ENCODE measurements at places on chromosomes 12 and 14.

GRCh38 chr12:79765157-79765556, 74.4 kb upstream of the PAWR start:
- no peak for DNase-seq

DNA sequence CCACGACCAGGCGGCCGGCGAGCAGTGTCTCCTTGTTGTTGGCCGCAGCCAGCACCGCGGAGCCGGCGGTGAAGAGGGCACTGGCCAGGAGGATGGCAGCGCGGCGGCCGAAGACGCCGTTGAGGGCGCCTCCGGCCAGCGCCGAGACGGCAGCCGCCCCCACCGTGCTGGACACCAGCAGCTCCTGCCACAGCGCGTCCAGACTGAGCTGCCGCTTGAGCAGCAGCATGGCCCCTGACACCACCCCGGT, 691 bp downstream of the SLC2A13 start:
- DNase-seq: peak; percentile 12

DNA sequence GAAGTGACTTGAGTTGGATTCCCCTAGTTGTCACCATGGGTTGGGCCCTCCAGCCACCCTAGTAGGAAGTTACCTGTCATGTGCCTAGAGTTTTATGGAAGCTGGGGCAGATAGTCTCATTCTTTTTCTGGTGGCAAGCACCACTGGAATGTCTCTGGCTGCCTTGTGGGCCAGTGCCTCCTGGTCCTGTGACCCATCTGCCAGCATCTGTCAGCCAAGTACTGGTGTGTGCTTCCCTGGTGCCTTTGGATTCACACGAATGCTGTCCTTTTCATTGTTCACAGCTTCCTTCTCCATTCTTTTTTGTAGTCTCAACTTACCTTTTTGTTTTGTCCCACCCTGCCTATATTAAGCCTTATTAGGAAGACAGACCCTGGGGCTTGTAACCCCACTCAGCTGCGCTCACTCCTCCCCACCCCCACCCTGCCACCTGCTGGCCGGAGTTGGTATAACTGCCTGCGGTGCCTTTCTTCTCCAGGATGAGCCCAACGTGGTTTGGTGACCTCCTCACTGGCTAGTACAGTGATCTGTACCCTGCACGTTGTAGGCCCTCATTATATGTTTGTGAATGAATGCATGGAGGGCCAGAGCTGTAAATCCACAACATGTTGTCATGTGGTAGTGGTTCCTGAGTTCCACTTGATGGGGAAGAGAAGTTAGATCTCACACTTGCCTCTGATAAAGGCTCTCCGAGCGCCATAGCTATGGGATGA, 125.7 kb downstream of the TSPAN9 start:
- peak; percentile 57 for DNase-seq

DNA sequence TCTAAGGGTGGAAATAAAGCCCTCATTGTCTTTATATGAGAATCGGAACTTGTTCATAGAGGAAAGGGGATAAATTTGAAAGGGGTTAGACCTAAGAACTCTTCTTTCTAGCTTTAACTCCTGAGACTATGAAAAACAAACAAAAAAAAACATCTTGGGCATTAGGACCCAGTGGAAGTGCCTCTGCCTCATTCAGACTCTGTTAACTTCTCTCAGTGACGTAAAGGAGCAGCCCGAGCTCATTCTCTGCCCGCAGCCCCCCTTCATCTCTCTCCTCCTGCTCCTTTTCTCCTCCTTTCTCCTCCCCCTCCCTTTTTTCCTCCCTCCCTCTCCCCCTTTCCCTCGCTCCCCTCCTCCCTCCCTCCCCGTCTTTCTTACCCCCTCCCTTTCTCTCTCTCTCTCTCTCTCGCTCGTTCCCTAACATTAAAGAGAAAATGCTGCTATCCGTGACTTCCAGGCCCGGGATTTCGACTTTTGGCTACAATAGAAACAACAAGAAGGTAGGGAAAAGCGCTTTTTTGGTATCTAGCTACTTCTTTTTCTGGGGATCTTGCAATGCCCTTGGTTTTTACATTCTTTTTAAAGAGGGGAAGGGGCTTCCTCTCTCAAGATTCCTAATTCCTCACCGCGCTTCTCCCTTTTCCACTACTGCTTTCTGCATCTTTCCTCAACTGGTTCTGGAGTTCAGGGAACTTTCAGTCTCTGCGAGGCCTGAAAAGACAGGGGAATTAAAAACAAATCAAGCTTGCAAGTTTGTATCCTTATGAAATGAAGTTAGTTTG, at the start of gene RBMS2:
TSS of gene RBMS2 (plus strand) at position 231 of the 782 bp plus-strand sequence. CDS start at position 435, 204 bp downstream.
- no peak for DNase-seq

DNA sequence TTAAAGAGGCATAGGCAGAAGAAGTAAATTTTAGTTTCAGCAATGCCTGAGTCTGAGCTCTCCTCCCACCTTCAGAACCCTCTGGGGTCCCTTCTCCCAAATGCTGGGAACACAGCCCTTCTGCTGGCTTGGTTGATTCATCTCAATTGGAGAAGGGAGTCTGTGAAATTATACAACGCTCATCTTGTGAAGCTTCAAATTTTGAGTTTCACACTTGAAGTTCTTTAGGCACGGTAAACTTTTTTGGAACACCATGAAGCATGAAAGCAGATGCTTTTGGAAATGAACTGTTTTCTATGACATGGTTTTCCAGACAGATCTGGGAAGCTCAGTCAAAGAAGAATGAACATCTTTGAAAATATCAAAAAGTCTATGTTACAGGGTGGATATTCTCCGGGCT, 69.9 kb downstream of the TBK1 start:
- no peak for DNase-seq

DNA sequence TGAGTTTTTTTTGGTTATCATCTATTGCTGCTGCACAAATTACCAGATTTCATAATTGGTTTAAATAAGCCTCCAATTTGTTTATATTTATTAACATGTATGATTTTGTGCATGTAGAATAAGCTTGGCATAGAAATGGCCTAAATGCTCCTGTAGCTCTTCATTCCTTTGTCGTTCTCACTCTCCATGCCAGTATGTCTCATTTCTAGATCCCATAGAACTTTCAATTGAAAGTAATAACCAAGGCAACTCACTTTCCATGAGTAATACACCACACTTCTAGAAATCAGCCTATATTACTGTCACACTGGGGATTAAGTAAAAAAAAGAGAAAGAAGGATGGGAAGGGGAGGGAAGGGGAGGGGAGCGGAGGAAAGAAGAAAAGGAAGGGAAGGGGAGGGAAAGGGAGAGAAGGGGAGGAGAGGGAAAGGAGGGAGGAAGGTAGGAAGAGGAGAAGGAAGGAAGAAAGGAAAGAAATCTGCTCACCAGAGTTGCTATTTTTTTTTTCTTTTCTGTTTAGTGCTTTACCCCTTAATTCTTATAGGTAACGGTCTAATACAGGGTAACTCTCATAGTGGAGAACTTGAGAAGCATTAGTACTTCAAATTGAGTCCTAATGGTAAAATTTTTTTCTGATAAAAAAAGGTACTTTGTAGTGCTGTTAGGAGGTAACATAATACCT, 45.6 kb downstream of the MDM2 start:
- DNase-seq: no peak

DNA sequence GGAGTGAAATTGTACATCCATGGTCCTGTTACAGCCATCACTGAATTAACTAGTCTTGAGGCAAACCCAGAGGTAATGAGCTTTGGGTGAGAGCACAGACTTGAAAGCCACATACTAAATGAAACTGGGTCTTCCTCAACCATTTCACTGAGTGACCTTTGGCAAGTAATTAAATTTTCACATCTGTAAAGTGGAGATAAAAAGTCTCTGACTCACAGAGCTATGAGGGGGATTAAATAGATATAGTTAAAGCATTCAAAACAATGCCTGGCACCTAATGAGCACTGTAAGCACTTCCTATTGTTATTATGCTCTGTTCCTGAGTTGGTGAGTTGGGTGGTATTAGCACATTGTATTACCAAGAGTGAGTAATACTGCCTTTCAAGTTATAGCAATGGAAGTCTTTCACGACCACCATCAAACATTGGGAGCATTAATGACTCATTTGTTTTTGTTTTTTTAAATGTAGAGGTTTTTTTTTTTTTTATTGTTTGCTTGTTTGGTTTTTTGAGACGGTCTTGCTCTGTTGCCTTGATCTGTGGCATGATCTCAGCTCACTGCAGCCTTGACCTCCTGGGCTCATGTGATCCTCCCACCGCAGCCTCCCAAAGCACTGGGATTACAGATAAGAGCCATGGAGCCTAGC, 12.5 kb upstream of the STRN3 start:
- DNase-seq: no peak

GRCh38 chr12:12804011-12804410, 9.1 kb upstream of the DDX47 start:
- no peak for DNase-seq

DNA sequence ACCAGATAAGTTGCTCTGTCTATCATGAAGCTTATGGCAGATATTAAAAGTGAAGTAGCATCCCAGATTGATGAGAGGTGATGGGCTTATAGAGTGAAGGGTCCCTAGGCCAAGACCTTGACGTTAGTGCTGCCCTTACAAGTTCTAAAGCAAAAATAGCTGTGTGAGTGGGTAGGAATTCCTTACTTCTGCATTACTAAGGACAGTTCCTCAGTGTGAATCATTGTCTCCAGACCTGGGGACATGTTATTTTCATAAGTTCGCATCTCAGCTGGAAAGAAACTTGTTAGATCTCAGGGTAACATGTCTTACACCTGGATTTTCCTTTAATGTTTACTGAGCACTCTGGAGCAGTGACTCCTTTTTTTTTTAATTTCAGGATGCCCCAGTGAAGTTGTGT, 28.7 kb downstream of the MAPKAPK5 start:
- no peak for DNase-seq

DNA sequence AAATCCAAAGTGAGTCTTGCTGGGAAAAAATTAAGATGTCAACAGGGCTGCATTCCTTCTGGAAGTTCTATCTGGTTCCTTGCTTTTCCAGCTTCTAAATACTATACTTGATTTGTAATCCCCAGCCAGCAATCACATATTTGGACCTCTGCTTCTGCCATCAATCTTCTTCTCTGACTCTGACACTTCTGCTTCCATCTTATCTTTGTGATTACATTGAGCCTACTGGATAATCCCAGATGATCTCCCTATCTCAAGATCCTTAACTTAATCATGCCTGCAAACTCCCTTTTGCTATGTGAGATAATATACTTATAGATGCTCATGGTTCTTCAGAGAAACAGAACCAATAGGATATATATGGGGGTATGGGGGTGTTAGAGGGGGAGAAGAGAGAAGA, 49.9 kb upstream of the ZDHHC17 start:
- no peak for DNase-seq

DNA sequence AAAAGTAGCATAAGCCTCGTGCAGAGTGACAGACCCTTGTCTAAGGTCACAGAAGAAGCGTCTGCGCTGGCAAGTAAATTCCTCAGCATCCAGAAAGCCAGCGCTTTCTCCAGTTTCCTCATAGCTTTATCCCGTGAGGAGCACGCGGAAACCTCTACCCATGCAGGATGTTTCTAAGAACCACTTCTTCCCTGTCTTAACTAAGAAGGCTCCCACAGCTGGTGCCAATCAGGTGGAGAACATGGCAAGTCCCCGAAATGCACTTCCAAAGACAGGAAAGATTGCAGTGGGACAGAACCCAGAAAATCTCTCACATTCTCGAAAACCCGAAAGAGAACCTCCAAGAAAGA, 968 bp upstream of the ARID4A start:
- no peak for DNase-seq

- DNase-seq: no peak
These were observed 4.6 kb downstream of the KIF26A start for GRCh38 chr14:104142946-104143470.

- no peak for DNase-seq
These were observed 3.7 kb upstream of the CCDC197 start for GRCh38 chr14:93993382-93993781.

All from stimulated activated CD4-positive, alpha-beta T cell treated with anti-CD3 and anti-CD28 coated beads, Interleukin-12 subunit alpha, Interleukin-12 subunit beta, amount 100 ng/mL, for 24 hours (primary cell).